Cortex of kidney (tissue), 1 donor: ENCODE measurements at places on chromosomes 3 and 15.

- DNase-seq, result no peak
Measured at GRCh38 chr3:195771646-195772300, 40.0 kb downstream of the MUC4 start.

DNA sequence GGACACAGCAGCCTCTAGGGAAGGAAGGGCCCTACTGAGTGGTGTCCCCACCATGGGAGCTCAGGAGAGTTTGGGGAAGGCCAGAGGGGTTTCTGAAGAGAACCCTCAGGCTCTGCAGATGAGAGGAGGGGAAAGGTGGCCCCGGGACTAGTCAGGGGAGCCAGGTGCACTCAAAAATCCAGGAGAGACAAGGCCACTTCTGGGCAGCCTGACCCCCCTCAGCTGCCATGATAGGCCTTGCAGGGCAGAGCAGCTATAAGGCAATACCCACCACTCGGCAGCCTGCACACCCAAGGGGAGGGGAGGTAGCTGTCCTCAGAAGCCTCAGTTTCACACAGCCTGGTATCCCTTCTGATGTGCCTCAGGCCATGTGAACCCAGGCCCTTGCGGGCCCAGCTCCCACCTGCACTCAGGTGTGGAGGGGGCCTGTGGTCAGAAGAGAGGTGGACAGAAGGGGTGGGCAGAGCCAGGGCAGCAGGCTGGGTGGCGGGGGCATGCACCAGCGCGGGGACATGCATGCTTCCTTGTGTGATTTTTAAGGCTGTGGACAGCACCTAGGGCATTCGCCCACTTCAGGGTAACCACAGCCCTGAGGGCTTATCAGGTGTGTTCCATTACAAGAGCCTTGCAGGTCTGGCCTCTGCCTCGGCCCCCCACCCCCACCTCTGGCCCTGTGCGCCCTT lies 34.6 kb downstream of the SRPRB start:
- no peak for DNase-seq

DNA sequence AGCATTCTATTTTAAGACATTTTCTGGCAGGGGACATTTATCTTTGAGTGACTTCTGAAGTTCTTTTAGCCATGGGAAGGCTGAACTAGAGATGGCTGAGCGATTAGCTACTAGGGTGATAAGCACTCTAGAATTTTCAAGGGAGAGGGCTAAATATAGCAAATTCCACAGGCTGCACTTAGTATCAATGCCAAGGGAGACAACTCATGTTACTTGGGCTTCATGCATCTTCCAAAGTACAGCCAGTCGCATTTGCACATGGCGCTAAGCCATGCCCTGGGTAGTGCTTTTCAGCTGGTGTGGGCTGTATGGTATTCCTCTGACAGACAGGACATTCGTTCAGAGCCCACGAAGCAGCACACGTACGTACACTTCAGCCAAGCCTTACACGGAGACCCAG lies 69.6 kb downstream of the RYR3 start:
- DNase-seq, result no peak

DNA sequence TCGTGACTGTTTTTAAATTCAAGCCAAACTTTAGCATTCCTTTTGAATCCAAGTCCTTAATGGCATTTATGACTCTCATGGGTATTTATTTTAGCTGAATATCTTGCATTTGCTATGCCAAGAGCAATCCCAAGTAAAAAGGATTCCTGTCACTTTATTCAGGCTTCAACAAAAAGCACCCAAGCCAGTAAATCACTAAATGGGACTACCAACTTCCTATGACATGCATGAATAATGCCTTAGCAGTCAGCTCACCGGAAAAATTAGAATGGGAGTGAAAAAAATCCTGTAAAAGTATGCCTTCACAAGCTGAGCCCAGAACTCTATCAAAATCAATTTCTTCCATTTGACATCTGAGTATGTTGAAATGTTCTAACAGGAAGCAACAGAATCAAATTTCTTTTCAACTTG lies 1297.9 kb downstream of the ROBO2 start:
- DNase-seq, result no peak

DNA sequence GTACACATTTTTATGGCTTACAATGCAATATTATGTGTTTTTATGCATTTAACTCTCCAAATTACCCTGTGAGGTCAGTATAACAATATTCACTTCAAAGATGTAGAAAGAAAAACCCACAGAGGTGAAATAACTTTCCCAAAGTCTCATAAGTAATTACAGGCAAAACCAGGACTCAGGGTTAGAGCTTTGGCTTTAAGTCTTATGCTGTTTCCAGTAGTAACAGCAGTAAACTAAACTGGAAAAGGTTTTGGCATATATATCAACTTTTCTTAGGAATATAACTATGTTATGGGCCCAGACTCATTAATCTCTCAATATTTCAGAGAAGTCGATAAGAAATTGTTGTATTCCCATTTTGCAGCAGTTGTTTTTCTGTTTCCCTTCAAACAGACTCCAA lies 206.3 kb upstream of the KCNMB2 start:
- no peak for DNase-seq

GRCh38 chr15:72797834-72798233 lies 14.3 kb upstream of the ADPGK start:
- no peak for DNase-seq

GRCh38 chr3:126781889-126782491 lies 78.0 kb downstream of the CHCHD6 start:
- no peak for DNase-seq

DNA sequence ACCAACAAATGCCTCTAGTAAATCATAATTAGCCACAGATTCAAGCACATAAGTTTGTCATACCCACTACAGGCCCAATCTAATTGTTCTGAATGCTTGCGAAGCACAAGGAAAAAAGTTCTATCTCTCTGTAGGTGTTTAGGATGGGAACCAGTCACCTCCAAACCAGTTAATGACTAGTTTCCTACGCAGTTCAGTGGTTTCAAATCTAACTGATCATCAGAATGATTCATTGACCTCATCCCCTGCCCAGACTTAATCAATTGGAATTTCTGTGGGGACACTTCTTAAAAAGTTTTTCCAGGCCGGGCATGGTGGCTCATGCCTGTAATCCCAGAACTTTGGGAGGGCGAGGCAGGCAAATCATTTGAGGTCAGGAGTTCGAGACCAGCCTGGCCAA lies 24.3 kb upstream of the MASP1 start:
- no peak for DNase-seq

- no peak for DNase-seq
Measured at GRCh38 chr15:80142646-80143045, 10.2 kb upstream of the FAH start.

DNA sequence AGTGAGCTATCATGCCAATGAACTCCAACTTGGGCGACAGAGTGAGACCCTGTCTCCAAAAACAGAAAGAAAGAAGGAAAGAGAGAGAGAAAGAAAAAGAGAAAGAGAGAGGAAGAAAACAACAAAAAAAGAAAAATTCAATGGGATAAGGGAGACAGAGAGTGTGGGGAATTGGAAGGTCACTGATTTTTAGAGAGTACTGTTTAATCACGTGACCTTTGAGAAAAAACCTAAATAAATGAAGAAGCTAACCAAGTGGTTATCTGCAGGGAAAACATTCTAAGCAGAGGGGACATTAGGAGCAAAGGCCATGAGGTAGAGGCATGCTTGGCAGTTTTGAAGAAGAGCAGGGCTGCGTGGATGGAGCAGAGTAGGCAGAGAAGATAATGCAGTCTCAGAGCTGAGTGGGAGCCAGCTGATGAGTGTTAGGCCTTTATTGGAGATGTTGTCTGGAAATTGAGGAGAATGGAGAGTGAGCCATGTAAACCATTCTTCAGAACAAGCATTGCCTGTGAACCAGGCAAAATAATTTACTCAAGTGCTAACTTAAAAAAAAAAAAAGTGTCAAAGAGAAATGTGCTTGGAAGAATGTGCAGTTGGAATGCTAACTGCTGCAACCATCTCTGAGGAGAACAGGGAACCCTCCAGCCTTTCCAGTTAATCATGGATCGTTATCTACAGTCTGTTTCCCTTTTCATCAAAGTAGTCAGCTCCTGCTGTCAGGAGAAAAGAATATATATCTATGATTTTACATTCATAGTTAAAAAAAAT lies 377.3 kb upstream of the SEMA6D start:
- no peak for DNase-seq

DNA sequence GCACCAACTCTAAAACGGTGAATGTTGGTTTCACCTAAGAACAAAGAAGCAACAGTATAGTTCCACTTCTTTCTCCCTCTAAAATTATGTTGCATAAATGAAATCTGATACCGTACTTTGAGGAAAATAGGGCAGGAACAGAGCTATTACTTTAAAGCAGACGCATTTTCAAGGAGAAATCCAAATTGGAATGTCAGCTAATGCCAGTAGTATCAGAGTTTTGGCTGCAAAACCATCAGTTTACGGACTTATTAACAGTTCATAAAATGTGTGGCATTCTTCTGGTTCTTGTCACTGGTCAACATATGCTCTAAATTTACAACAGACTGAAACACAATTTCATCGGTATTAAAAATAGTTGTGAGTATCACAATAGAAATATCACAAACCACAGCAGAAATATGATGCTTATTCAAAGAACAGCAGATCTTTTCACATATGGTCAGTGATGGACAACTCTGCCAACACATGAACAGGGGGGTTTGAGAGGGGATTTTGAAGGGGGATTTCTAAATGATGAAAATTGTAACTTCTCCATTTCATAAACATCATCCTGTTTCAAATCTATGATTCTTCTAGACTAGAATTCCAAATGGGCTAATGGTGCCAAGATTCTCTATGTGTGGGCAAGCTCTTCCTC lies 38.7 kb upstream of the ROBO2 start:
- no peak for DNase-seq

GRCh38 chr3:107142786-107143575 lies 234.3 kb upstream of the CCDC54 start:
- no peak for DNase-seq

GRCh38 chr3:189038773-189039745 lies 132.7 kb upstream of the TPRG1 start:
- no peak for DNase-seq

DNA sequence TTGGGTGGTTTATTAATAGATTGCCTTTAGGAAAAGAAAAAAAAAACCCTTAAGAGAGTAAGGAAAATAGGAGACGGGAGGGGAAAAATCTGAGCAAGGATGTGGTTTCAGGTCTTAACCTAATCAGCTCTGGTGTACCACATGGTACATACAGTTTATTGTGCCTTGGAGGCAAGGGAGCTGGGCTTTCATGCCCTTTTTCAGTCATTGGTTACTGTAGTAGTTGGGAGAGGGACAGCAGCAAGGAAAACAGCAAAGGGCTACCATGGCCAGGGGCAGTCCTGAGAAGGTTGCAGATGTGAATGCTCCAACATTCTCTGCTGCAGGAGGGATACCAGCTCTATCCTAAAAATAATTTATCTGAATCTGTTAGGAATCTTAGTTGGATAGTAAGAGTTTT lies 5.9 kb downstream of the CMC1 start:
- DNase-seq, result no peak

DNA sequence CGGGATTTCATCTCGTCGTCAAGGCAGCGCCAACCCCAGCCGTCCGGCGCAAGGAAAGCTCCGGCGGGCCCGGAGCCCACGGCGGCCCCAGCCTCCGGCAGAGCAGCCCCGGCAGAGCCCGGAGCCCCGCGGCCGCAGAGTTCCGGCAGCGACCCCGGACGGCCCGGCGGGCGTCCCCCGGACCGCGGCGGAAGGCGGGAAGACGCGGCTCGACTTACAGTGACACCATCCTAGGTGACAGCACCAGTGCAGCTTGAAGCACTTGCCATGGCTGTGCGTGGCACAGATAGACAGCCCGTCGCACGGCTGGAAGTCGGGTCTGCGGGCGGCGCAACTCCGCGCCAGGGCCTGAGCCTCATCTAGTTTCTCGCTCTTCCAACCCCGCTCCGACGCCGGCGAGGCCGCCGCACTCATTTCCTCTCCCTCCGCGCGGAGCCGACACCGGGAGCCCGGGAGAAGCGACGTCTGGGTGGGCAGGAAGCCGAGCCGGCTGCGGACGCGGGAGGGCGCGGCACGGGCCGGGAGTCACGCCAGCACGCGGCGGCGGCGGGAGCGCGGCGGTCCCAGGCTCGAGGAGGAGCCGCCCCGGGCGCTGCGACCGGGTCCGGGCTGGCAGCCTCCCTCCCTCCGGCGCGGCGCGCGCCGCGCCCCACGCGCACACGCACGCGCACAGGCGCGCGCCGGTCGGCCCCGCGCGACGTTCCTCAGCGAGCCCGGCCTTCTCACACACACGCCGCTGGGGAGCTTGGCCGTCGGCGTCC lies at the start of gene C3orf70:
C3orf70 (minus strand) TSS at position 651 of the 761 bp plus-strand sequence; CDS start at position 414, 237 bp downstream.
- no peak for DNase-seq

DNA sequence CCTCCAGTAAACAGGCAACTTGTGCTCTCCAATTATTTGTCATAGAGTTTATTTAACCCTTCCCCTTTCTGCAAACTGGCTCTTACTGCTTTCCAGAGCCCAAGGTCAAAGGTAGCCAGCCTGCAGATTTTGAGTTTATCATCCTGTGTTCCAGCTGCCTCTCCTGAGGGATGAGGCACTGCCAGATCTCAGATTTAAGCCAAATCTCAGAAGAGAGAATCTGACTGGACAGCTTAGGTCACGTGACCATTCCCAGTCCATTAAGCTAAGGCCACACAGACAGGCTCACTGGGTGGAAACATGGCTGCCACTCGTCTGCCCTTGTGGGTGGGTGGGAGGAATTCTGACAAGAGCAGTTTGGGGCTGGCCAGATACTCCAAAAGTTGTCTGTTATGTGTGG lies 8.6 kb upstream of the SIAH2 start:
- DNase-seq, result no peak

GRCh38 chr3:16124636-16125035 lies 49.8 kb upstream of the GALNT15 start:
- DNase-seq, result no peak

- DNase-seq, result no peak
Measured at GRCh38 chr3:74004386-74004785, 379.6 kb upstream of the PDZRN3 start.

- no peak for DNase-seq
Measured at GRCh38 chr3:186070996-186071395, 37.9 kb downstream of the ETV5 start.

- DNase-seq, result no peak
Measured at GRCh38 chr15:35014241-35014640, 26.2 kb upstream of the ZNF770 start.

DNA sequence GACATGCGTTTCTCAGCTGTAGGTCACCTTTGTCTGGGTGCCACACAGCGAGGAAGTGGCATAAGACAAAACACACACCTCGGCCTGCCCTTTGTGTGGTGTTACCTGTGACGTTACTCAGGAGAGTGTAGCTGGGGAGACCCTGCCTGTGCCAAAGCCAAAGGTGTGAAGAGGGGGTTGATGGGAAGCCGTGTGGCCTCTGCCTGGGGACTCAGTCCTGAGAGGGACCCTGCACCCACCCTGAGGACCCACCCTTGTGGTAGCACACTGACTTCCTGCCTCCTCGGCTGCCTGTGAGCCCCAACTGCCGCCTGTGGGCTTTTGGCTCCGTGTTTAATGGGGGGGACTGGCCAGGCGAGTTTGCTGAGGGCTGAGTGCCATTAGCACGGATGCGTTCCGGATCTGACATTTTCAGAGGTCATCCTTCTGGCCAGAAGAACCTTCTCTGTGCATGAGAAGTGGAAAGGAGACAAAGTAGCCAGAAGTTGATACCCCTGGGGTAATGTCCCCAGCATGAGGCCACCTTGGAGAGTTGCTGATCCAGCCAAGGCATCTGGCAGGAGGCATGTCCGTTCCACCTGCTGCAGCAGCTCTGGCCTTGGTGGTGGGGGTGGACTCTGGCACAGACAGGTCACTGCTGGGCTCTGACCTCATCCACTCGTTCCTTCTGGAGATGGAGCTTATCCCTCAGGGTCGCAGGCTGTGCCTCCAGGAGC lies 51.8 kb upstream of the FURIN start:
- no peak for DNase-seq

- DNase-seq, result no peak
Measured at GRCh38 chr3:160136421-160136820, 88.8 kb upstream of the C3orf80 start.

GRCh38 chr3:140602781-140603180 lies 75.1 kb upstream of the TRIM42 start:
- DNase-seq, result no peak

- DNase-seq, result no peak
Measured at GRCh38 chr15:61541516-61541915, 312.4 kb upstream of the RORA start.
